ENCODE measurements at places on chromosomes 6 and 20. TPM values are rescaled to one million over a fixed set of nuclear protein-coding genes. Genes with fewer than 3 reads are reported as not detected.

PRRT1 gene
- total RNA-seq, result 0.27 TPM

DNA sequence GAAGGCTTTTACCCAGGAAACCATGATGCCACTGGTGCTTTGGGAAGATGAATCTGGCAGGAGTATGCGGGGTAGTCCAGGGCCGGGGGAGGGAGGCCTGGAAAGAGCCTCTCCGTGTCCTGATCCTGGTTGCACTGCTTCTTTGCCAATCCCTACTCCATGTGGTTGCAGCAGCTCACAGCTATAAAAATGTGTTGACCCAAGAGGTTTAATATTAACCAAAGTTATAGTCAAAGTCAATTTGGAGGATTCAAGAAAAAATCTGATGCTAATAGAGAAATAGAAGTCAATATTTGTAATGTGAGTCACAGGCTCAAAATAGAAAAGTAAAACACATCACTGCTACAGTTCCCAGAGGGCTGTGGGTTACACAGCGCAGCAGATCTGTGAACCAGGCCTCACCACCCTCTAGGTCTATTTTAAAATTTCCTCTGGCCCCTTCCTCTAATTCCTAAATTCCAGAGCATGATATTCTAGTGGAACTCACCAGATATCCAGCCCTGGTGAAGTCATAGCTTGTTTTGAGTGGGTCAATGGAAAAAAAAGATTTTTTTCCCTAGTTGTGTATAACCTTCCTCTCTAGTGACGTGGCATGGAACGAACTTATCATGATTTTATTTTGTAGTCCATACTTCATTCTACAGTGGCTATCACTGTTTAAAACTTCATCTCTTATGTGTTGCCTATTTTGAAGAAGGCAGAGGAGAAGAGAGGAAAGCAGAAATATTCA is 63.2 kb upstream of the BMP2 start:
- no peak for DNase-seq

DNA sequence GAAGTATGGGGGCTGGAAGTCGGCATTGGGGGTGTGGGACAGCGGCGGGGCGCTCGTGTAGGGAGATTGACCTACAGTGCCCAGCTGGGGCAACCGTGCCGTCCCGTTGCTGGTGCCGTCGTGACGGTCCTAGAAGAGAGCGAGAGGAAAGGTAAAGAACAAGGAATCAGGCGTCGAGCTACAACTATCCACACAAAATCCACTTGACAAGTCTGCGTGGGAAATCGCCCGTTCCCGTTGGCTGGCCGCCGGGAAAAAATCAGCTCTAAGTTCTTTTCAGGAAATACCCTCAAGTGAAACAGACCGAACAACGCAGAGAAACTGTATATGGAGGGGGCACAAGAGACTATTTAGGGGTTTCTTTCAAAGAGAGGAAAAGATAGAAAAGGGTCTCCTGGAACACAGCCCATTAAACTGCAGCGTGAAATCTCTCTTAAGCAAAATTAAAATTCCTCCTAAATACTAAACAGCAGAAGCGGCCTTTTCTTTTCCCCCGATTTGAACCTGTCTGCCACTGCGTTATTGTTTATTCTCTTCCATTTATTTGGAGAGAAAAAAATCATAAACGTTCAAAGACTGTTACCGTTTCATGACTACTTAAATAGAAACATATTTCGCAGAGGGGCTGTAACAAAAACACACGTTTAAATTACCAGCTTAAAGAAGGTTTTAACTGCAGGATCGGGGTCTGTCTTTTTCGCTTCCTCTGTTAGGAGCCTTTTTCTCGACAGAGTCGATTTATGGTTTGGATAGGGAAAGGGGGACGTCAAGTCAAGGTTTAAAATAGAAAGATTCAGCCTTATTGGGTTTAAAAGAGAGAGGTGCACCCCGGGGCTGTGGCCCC is 4.4 kb downstream of the TFAP2A start:
- DNase-seq, result peak; percentile 44

PI3 gene
- not detected for total RNA-seq

EDN3 gene
- total RNA-seq, result not detected

TRDN gene
- not detected for total RNA-seq

- DNase-seq, result no peak
These were observed 2.2 kb downstream of the QKI start for GRCh38 chr6:163416557-163417253.

CRISP2 gene
- total RNA-seq, result under 0.01 TPM

LINC00237 gene
- not detected for total RNA-seq

- no peak for DNase-seq
These were observed 21.2 kb downstream of the MKKS start for GRCh38 chr20:10412591-10413408.

MAK gene
- total RNA-seq, result 0.27 TPM

- DNase-seq, result no peak
These were observed 231.6 kb downstream of the THBS2 start for GRCh38 chr6:169022079-169022478.

DNA sequence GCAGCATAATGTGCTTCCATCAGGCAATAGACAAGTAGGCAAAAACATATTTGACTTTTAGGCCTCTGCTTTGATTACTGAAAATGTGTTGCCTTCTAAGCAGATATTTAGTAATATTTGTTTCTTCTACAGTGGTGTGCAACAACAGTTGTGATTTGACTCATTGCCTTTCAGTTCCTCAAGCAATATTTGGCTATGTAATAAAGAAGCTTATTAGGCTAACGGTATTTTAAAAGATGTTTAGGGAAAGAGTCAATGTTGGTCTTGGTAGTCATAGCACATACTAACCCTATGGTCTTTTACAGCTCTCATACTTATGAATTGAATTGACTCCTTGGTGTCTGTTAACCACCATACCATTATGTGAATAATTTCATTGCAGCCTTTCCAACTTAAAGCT is 124.1 kb downstream of the GRIK2 start:
- DNase-seq, result no peak

GRCh38 chr20:43515628-43516027 is 8.1 kb downstream of the L3MBTL1 start:
- no peak for DNase-seq

- no peak for DNase-seq
These were observed 59.1 kb upstream of the KCNK16 start for GRCh38 chr6:39381550-39382140.

DNA sequence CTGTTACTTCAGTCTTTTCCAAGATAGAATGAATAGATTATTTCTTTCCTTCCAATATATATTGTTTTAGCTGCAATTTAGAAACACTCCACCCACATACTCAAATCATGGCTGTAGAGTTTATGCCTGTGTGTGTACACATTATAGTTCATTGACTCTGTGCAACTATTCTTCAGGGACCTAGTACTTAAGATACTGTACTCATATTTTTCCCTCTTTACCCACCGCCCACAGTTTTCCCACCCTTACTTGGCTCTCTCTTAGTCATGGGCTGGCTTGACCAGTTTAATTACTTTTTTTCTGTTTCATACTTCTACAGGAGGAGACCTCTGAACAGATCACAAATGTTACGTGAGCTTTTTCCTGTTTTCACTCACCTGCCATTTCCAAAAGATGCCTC is 30.4 kb downstream of the C6orf89 start:
- no peak for DNase-seq

DNA sequence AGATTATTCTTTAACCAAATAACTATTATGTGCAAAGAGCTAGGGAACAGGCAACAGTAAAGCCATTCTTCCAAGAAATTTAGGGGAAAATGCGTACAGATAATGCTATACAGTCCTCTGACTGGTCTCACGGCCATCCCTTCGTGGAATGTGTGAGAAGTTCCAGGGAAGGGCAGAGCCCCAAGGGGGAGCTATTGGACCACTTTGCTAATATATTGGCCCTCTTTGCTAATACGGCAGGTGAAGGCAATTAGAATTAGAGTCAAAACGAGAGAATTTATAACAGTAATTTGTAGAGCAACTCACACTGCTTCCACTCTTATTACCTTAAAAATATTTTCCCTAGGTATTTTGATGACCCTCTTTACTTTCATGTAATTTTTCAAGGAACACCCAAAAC is 140.4 kb downstream of the IMPG1 start:
- peak; percentile 9 for DNase-seq

DNA sequence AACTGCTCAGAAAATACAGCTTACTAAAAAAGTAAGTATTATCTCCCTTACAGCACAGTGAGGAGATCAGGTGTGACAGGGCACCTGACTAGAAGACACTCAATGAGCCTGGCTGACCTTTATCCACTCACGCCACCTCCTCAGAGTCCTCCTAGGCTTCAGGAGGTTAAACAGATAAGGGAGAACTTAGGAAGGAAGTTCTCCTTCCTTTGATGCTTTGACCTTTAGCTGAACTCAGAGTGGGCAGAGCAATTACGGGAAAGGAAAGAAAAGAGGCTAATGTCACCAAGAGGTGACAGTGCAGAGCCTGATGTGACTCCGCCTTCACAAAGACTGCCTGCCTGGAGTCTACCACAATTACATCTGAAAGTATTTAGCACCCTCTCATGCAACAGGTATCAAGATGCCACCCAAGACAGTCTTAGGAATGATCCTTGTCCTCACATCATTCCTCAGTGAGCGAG is 36.7 kb downstream of the MAN1A1 start:
- no peak for DNase-seq

GRCh38 chr20:46928580-46929132 is 34.0 kb downstream of the EYA2 start:
- no peak for DNase-seq

DNA sequence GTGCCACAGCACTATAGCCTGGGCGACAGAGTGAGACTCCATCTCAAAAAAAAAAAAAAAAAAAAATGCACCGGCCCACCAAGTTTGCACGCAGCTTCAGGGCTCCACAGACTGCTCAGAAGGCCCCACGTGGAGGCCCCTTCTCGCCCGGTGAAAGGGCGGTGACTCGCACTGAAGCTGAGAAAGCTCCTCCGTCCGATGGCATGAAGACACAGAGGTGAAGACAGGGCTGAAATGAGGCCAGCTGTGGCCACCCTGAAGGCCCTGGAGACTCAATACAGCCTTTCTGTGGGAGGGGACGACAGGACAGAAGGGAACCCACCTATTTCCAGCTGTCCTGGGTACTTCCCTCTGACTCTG is 84.0 kb downstream of the PTPN1 start:
- no peak for DNase-seq

DNA sequence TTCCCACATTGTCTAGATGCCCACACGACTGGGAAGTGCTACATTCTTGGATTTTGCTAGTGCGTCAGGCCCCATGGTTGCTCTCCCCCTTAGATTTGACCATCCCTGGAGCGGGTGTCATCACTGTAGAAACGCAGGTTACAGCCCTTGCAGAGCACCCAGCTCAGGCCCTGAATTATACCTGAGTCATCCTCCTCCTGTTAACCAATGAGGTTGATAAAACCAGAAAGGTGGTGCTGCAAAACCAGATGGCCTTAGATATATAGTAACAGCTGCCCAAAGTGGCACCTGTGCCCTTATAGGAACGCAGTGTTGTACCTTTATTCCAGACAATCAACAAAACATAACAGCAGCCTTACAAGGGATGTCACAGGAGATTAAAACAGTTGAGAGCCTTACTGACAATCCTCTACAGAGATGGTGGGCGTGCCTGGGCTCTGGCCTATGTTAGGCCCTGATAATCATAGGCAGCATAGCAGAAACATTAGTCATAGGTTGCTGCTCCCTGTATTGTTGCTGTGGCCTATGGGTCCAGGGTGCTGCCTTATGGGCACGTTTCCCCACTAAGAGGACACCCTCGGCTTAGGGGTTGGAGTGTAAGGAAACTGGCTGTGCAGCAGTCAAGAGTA is 33.6 kb upstream of the HSF2 start:
- DNase-seq, result no peak

DNA sequence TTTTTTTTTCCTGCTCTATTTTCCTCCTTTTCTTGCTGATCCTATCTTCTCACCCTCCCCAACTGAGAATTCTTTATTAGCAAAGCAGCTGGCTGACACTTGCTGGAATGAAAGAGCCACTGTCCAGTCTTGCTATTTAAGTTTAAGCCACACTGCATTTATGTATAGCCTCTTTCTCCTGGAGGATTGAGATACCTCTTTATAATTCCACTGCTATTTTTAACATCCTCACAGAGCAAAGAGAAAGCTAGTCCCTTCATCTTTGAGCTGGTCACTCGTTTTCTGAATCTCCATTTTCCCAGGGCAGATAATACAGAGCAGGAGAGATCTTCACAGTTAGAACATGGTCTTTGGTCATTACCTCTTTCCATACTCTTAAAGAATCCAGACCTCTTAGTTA is 36.0 kb upstream of the EEF1A1 start:
- DNase-seq, result no peak

EBF4 gene
- 6.2 TPM for total RNA-seq

All from hematopoietic multipotent progenitor cell (in vitro differentiated cells).